Glutamatergic neuron (in vitro differentiated cells): ENCODE measurements at places on chromosomes 7 and 10. TPM values are rescaled to one million over a fixed set of nuclear protein-coding genes. Genes with fewer than 3 reads are reported as not detected.

NT5C3A gene
- total RNA-seq, result 35.9 TPM

DNA sequence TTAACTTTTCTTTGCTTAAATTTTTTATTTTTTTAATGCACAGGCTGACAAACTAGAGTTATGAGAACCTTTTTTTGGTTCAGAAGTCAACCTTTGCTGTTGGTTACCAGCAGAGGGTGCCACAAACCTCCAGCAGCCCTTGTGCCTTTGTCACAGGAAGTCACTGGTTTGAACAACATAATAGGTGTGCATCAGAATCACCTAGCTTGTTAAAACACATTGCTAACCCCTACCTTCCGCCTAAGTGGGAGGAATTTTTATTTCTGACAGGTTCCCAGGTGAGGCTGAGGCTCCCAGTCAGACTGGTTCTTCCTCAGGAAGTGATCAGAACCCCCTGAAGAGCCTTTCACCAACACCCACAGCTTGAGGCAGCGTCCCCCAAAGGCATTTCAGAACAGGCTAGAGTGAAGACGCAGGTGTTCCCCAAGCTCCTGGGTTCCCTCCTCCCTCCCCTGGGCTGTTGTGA is 22.6 kb upstream of the VDAC2 start:
- peak; percentile 61 for DNase-seq

GRCh38 chr10:121999301-121999700 is 10.3 kb downstream of the TACC2 start:
- no peak for DNase-seq

DNA sequence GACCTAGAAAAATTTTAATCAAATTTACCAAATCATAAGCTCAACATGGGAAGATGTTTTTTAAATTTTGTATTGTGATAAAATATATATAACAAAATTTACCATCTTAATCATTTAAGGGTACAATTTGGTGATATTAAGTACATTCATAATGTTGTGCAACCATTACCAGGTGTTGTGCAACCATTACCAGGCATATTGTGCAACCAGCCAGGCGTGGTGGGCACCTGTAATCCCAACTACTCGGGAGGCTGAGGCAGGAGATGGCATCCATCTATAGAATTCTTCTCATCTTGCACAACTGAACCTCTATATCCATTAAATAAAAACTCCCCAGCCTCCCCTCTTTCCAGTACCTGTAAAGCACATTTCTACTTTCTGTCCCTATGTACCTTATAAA is 124.5 kb upstream of the SLC13A1 start:
- DNase-seq, result no peak

DNA sequence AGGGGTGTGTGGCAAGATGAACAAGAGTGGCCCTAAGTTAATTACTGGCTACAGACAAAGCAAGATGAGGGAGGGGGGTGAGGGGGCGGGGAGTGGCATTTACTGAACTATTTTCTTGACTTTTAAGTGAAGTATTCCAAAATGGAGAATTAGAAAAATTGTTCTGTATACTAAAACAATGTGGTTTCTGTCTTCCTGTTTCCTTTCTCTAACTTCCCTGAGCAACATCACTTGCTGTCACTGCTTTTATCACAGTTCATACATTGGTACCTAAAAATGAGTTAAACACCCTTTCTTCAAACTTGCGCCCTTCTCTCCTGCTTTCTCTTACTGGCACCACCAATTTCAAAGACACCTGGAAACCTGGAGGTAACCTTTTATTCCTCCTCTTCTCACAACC is 21.6 kb downstream of the PDZD8 start:
- no peak for DNase-seq

GRCh38 chr10:80411681-80412220 is 3.4 kb downstream of the PRXL2A start:
- no peak for DNase-seq
